Right forelimb (tissue), 1 donor: ENCODE measurements at places on chromosomes 11 and 22.

DNA sequence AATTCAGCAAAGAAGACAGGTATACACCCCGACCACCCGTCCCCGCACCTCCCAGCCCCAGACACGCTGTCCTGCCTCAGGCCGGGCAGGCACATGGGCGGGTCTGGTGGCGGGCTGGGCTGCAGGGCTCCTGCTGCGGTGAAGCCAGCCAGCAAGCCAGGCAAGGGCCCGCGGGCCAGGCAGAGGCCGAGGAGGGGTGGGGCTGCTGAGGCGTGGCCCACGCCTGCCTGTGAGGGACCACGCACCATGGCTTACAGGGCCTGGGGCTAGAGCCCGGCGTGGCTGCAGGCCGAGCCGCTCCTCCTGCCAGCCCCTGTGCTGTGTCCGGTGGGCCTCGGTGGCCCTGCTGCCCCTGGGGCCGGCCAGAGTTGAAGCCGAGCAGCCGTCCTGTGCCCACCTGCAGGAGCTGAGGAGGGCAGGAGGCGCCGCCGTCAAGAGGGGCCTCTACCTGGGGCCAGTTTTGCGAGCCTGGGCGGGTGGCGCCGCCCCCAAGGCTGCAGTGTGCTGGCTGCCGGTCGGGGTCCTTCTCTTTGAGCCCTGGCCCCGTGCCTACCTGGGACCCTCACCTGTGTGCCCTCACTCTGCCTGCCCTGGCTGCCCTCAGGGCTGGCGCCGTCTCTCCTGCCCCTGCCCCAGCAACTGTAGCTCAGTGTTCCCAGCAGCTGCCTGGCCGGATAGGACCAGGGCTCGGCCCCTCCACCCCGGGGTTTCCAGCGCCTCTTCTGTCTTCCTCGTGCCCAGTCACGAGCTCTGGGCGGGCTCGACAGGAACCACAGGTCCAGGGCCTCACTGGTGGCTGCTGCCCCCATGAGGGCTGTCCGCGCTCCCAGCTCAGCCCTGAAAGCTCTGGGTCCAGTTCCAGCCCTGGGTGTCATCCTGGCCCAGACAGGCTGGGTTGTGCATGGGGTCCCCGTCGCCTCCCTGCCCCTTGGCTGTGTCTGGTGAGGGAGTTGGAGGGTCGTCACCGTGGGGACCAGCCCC, 38.4 kb downstream of the MOB2 start:
- no peak for DNase-seq

DNA sequence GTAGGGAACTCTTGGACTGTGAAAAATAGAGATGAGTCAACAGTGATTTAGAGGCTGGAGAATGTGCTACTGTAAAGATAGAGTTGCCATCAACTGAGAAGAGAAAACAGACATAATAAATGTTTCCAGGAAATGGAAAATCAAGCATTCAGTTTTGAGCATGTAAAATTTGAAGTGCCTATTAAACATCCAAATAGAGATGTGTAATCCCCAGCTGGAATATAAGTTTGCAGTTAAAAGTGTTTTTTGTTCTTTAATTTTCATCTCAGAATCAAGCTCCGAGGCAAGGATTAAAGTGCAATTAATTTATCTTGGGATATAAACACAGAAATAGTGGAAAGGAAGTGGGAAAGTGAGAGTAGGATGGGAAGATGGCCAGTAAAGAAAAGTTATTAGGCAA, 666.0 kb upstream of the RAG2 start:
- no peak for DNase-seq

- no peak for DNase-seq
These were observed 888.5 kb downstream of the NTM start for GRCh38 chr11:132258875-132259274.

DNA sequence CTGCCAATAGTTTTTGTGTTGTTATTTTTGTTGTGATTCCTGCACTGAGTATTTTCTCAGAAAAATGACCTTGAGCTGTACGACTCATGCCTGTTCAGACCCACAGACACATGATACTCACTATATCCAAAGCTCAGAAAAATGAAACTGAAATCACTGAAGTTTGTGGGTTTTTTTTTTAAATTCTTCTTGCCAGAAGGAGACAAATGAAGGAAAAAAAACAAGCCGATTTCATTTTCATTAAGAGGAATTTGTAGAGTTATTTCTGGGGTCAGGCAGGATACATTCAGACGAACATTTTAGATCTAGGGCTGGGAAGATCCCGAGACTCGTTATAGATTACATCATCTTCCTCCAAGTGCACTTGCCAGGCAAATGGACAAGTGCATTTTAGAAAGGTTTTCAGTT, 60.4 kb downstream of the BMAL1 start:
- no peak for DNase-seq

DNA sequence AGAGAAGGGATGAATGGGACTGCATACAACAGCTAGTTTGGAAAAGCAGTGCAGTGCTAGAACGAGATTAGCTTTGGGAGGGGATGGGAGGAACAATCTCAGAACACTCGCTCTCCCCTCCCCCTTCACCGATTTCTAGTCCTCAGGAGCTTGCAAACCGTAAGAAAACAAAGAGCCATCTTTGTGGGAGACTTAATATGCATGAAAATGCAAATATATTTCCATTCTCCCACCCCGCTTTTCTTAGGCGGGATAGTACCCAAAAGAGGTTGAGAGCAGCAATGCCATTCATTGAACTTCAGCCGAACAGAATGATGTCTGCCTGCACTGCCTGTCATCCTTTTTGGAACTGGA, 1.1 kb downstream of the SPINDOC start:
- DNase-seq: no peak

DNA sequence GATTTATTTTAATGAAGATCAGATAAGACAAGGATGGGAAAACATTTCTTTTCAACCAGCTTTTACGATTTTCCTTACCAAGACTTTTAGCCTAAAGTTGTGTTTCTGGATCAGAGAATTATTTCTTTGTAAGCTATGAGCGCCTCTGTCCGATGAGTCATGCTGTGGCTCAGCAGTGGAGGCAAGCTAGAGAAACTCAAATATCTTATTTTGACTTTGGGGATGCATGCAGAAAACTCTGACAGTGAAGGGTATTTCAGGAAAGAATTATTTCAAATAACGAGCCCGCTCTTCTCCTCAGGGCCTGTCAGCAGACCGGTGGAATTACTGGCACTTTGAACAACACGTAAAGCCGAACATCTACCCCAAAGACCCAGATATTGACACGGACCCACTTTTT, 77.9 kb upstream of the OR5AK2 start:
- no peak for DNase-seq

DNA sequence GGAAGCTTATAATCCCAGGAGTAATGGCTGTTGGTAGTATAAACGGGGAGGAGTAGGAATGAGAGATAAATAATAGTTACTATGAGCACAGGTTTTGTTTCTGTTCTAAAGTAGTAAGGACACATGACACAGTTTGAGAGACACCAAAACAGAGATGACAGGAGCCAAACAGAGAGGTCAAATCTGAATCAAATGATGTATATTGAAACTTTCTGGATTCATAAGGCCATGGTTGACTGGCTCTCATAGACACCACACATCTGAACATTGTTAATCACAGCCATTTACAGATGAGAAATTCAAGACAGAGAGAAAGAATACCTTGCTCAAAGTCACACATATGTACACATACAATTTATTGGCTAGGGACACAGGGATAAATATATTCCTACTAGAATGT, 63.4 kb upstream of the UCP3 start:
- no peak for DNase-seq

- DNase-seq: peak; percentile 71
These were observed 178.3 kb downstream of the SNX19 start for GRCh38 chr11:130737866-130738431.

DNA sequence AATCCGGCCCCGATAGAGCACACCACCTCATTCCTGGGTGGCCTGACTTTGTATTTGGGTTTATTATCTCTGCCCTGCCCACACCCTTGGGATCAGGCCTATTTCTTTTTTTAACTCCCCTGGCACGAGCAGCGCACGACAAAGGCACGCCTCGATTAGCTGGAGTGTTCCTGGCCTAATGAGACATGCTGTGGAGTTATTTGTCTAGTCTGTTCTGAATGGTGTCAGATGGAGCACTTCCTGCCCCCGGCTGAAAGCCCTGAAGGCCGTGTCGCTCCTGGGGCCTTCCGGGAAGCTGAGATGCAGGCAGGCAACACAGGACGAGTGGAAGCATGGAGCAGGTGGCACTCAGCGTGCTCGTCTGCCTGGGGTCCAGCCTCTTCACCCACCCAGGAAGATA, 47.1 kb downstream of the LARGE1 start:
- DNase-seq: no peak

DNA sequence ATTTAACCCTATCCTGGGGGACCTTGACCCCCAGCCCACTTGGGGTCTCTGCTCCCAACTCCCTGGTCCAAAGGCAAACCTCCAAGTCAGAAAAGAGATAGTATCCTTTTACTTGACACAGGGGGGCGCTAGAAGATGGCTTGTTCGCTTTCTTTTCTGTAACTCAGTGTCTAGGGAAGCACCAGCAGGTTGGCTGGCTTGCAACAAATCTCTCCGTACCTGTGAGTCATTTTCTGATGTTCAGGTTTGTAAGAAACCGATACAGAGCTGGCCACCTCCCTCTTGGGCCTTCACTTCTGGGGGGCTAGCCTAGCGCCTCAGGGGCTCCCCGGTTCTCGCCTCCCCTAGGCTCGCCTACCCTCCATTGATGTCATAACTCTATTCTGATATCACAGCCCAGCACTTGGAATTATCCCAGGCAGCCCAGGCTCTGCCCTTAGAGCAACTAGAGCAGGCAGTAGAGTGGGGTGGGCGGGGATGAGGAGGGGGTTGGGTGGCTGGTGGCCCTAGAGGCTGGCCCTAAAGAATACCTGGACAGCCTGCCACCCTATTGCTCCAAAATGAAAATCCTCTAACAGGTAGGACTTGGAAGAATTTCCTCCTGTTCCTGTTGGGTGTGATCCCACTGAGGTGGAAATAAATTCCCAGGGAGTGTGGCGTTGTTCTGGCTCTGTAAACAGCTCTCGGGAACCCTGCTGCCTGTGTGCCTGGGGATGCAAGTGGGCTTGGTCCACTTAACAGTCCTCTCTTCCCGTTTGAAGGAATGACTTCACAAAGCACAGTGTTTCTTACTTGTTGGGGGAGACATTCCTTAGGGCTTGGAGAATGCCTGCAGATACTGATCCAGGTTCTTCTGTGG, 69.4 kb downstream of the OSBP2 start:
- peak; percentile 51 for DNase-seq

DNA sequence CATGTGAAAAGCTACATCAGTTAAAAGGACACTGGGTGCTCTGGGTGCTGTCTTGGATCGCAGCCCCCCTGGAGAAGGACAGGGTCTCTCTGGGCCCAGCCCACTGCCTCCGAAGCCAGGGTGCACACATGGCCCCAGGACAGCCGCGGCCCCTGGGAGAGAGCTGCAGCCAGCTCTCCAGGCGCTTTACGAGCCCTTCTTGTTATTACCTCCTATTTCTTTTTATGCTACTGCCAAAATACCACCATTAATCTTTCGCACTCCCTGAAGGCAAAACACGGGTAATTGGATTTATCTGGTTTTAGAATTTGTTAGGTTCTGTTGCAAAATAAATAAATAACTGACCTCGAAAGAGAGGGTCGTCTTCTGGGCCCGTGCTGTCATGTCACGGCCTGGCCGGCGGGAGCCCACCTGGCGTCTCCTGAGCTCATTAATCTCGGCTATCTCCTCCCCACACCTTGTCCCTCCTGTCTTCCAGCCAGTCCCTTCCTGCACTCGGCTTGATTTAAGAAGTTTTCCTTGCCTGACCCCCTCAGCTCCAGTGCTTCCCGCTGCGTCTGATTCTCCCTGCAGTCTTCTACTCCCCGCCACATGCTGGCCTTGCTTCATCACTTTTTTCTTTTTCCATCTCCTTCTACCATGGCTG, 611.7 kb downstream of the OPCML start:
- DNase-seq: no peak

- DNase-seq: no peak
These were observed 181.9 kb upstream of the BDNF start for GRCh38 chr11:27882066-27882697.

GRCh38 chr11:125594958-125595357, 2.3 kb downstream of the STT3A start:
- DNase-seq: no peak

DNA sequence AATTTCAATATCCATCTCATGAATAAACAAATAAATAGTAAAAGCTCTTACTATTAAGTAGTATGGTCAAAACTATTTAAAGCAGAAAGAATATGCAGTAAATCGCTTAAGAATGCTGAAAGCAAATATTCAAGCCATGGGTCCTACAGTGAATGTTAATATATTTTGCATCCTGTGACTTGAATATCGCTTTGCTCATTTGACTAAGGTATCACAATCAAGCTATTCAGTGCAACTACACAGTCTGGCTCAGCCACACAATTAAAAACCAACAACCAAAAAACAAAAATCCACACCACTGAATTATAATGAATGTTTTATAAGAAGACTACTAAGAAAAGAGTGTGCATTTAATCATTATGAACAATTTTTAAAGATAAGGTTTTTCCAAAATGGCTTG, 45.3 kb downstream of the RAB6A start:
- DNase-seq: no peak

- no peak for DNase-seq
These were observed 128.5 kb downstream of the MIAT start for GRCh38 chr22:26785932-26786331.

- DNase-seq: peak; percentile 98
These were observed 59.6 kb downstream of the ST3GAL4 start for GRCh38 chr11:126415128-126415527.

DNA sequence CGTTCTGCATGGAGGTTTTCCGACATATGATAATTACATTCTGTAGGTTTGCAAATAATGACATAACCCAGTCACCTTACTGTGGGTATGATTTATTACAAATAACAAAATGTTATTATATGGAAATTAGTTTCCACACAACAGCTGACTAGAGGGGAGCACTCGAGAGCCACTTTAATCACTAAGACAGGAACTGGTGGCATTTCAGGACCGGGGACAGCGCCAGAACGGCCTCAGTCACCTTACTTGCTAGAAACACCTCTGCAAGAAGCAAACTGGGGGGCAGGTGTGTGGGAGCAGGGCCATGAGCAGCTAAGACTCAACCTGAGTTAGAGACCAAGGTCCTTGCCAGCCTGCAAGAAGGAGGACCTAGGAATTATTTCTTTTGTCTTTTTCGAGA, 199.9 kb downstream of the DSCAML1 start:
- peak; percentile 70 for DNase-seq

DNA sequence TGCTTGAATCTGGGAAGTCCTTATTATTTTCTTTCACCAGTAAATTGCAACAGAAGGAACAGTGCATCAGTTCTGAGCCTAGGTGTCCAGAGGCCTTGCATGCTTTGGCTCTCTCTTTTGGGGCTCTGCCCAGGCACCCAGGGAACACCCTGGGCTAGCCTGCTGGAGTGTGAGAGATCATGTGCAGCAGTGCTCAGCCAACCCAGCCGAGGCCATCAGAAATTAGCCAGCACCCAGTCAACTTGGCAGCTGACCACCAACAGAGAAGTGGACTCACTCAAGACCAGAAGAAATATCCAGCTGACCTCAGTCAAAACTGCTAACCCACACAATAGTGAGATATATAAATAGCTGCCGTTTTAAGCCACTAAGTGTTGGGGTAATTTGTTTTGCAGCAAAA, 11.2 kb upstream of the P4HA3 start:
- no peak for DNase-seq

GRCh38 chr22:39090426-39091064, 6.5 kb upstream of the APOBEC3H start:
- DNase-seq: no peak

- no peak for DNase-seq
These were observed 27.8 kb upstream of the CARS1 start for GRCh38 chr11:3085052-3085451.
